ENCODE measurements at places on chromosomes 2 and 18.

DNA sequence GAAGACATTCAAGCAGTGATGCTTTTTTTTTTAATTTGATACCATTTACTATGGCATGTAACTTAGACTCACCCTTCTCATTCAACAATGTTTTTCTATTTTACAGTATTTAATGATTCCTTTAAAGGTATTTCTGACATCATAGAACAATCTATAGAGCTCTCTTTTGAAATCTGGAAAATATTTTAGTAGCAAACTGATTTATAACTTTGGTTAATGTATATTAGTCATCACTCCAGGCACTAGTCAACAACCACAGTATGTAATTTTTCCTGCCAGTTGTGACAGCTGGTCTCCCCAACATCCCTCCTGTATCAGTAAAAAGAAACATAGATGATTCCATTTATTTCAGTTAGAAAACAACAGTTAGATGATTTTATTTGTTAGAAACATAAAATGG lies 122.9 kb downstream of the LCLAT1 start:
- no peak for DNase-seq

- no peak for DNase-seq
Measured at GRCh38 chr2:134148843-134149472, 104.9 kb upstream of the MGAT5 start.

GRCh38 chr2:105593221-105593967 lies 151.3 kb upstream of the NCK2 start:
- DNase-seq, result no peak

DNA sequence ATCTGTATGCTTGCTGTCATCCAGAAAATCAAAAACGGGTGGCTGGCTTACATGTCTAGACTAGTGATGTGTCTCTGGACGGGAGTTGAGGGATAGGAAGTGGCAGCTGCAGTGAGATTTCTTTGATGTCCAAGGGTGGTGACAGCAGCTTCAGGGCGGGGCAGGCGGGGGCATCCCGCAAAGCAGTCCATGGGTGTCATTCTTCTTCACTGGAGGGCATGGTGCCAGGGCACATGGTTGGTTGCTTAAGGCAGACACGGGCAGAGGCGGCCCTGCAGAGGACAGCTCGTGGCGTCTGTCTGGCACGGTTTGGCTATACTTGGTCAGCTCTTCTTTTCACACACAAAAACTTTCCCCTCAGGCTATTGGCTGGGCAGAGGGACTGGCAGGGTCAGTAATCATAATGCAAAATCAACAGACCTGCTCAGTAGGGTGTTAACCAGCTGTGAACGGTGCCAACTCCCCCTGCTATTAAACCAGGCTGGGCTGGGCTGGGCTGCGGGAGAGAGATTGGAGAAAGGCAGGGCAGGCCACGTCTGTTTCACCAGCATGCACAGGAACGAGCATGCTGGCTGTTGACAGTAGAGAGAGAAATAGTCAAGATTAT lies 63.7 kb downstream of the COL4A3 start:
- peak; percentile 3 for DNase-seq

- no peak for DNase-seq
Measured at GRCh38 chr2:166803373-166804000, 84.8 kb upstream of the XIRP2 start.

GRCh38 chr2:72998724-72999123 lies 72.8 kb downstream of the SFXN5 start:
- no peak for DNase-seq

DNA sequence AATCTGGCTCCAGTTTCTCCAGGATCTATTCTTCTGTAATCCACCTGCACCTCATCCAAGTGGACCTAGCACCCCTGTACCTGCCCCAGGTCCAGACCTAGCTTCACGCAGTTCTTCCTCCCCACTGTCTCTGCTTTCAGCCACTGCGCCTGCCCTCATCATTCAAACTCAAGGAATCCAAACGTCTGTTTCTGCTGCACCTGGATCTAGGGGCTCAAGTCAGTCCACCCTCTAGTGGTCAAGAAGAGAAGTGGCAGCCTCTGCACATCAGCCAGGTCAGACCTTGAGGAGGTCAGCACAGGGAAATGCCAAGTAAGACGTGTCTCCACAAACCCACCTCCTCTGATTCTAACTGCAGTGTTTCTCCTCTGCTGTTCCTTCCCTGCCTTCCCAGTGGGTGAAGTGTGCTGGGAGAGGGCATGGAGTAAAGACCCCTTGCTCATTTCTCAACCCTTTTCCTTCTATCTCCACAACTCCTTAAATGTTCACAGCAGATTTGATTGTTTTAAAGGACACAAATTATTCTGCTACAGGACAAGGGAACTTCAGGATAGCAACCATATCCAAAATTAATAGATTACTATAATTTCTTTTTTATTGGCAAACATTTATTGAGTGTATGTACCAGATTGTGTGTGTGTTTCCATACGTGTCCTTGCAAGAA lies 8.6 kb upstream of the RNF152 start:
- DNase-seq, result peak; percentile 65

- DNase-seq, result no peak
Measured at GRCh38 chr18:36692371-36692770, 136.4 kb downstream of the TPGS2 start.

- no peak for DNase-seq
Measured at GRCh38 chr2:26668041-26668440, 24.5 kb upstream of the KCNK3 start.

GRCh38 chr2:1011006-1011405 lies 60.4 kb downstream of the SNTG2 start:
- no peak for DNase-seq

GRCh38 chr2:204673877-204674276 lies 128.6 kb downstream of the PARD3B start:
- DNase-seq, result no peak

DNA sequence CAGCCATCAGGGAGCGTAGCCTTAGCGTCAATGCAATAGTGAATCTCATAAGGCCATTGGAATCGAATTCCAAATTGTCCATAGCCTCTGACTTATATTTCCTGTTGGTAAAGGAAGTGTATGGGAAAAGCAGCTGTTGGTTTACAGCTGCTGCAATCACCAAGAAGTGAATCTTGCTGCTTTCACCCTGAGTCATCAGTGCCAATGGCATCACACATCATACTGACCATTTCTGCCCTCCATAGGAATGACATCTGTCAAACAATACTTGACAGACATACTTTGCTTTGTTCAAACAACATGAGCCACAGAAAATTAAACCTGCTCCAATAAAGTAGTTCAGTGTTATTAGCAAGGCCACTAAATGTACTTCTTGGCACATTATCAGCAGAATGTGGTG lies 111.2 kb upstream of the KLHL29 start:
- no peak for DNase-seq

DNA sequence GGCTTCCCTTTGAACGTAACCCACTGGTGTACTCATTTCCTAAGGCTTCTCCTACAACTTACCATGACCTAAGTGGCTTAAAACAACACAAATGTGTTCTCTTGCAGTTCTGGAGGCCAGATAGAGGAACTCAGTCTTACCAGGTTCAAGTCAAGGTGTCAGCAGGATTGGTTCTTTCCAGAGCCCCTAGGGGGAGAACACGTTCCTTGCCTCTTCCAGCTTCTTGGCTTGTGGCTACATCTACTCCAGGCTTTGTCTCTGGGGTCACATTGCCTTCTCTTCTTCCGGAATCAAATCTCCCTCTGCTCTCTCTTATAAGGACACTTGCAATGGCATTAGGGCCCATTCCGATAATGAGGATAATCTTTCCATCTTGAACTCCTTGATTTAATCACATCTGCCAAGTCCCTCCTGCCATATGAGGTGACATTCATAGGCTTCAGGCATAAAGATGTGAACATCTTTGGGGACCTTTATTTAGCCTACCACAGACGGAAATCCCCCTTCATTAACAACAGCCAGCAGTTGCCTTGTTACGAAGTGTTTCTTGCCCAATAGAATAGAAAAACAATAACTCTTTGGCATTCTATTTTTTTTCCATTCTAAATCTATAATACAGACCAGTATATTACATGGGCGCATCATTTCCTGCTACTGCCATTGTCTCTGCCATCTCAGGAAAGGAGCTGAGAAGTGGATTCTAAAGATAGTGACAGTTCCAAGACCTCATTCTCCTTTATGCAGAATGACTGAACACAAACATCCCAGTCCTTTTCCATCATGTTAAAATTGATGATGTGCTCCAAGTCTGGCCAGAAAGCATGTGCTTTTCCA lies 362.0 kb downstream of the ZNF521 start:
- DNase-seq, result no peak

DNA sequence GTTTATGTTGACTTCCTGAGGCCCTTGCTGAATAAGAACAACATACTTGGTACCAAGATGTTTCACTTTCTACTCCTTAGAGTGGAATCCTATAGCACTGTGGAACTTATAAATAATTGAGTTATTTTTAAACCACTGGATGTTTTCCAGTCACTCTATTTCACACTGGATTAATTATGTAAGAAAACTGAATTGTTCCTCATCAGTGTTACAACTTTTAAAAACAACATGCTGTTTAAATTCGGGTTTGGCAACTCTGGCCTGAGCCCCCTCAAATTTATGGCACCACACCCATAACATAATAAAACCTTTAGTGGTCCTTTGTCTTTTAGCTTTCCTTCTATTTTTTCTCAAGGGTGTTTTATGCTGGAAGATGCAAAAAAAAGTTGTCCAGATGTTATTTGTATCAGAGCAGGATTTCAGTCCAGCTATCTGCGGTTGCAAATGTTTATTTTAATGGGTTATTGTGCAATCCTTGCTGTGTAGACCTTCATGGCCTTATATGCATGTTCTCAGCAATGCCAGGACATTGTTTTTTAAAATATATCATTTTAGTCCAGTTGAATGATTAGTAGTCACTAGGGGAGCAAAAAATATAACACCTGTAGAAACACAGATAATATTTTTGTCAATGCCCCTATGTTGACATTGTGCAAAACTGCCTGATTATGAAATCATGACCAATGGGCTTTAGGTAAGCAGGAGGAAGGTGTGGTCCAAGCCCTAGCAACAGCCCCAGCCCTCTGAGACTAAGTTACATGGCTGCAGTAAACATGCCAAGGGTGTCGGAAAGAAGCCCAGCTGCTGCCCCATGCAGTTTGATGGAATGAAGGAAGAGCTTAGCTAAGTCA lies 638.0 kb upstream of the ZEB2 start:
- no peak for DNase-seq

- DNase-seq, result no peak
Measured at GRCh38 chr2:122815120-122815519, 1059.7 kb downstream of the TSN start.

- DNase-seq, result no peak
Measured at GRCh38 chr18:25042641-25043051, 309.3 kb downstream of the ZNF521 start.

GRCh38 chr2:144983107-144983506 lies 463.2 kb upstream of the ZEB2 start:
- no peak for DNase-seq

- DNase-seq, result no peak
Measured at GRCh38 chr2:218327451-218328210, 29.0 kb upstream of the CATIP start.

DNA sequence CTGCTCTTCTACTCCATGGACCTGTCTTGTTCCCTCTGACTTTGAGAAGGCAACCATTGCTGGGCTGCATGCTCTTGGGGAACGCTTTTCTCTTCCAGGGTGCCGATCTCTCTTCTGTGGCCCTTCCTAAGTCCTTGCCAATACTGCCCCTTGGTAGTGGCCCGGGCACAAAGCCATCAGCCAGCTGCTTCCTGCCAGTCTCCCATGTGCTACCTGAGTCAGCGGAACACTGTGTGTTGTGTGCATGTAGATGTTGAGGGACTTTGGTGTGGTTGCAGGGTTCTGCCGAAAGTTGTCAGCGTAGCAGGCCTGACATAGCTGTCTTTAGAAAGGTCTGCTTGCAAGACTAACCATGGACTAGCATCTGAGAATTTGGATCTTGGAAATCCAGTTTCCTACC lies 35.4 kb downstream of the MGAT5 start:
- no peak for DNase-seq

DNA sequence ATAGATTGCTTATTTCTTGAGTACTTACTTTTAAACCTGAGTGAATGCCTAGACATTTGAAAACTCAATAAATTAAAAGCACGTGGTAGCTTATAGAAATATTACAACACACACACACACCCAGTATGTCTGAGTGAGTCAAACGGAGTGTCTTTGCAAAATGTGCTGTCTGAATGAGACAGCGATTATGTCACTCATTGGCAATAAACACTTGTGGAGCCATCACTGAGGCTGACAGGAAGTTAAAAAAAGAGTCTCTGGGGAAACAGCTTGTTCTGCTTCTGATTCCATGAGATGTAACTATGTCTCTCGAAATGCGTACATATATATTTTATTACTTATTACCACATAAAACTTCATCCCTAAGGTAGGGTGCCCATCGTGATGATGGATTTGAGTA lies 22.3 kb upstream of the VPS4B start:
- no peak for DNase-seq

DNA sequence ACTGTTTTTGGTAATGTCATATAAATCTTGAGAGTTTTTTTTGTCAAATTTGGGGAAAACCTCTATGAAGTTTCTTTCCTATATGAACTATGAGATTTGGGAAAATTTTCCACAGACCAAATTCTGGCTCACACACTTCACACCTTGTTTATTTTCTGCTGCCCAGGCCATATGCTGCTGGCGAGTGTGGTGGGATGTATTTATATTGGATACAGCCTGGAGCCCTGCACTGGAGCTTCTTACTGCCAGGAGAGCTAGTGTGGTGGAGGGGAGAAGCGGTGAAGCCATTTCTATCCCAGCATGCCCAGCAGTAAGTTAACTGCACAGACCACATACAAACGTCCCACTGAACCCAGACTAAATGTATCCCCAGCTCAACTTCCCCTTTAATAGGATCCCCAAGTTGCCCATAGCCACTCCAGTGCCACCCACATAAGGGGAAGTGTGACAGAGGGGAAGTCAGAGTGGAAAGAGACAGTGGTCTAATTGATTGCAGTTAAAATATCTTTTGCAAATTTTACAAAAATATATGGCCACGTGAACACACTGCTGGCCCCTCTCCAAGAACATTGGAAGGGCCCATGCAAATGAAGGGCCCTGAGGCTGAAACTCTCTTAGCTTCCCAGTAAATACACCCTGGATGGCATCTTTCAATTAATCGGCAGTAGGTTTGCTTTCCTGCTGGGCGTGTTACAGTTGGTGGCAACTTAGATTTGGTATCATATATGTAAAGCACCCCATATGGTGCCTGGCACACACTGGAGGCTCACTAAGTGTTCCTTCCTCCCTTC lies 146.6 kb upstream of the ITGA6 start:
- DNase-seq, result no peak

DNA sequence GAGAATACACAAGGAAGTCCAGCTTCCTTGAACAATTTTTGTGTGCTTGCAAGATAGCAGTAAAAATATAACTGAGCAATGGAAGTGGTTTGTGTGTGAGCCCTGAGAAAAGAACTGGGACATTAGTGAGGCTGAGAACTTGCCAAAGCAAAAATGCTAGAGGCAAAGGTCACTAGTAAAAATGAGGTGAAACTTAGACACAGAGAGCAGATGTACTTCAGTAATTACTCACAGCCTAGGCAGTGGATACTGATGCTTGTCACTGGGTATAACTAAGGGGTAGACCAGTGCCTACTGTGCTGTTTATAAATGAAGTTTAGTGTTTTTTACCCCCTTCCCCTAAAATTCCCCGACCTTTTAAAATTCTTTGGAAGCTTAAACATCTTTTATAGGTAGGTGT lies 450.1 kb downstream of the LPIN1 start:
- no peak for DNase-seq

Data from NCI-H1092 (cell line).